ENCODE measurements at places on chromosomes 16 and 17.

DNA sequence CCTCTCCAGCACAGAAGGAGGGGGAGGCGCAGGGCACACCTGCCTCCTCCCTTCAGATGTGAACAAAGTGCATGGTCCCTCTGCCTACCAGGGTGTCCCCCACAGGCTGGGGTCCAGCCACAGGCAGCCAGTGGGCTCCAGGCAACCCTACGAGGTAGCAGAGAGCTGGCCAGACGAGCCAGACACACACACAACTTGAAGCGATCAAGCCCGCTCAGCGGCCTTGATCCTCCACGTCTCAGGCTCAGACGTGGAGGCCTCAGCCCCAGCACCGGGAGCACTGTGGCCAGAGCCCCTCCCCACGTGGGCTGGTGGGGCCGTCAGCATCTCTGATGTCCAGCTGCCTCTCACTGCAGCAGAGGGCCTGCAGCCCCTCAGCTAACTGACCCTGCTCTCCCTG is 8.5 kb downstream of the MCRIP1 start:
- H3K4me1 ChIP-seq = no peaks in the 10 kb centered on the region
- H3K4me3 ChIP-seq = no peak overlapping the region
- no peak overlapping the region for H3K27ac ChIP-seq
- no peak for DNase-seq

GRCh38 chr16:53840456-53840855 is 136.5 kb downstream of the FTO start:
- peaks cover 11% of the 10 kb centered on the region for H3K4me1 ChIP-seq
- no peak for DNase-seq
- no peak overlapping the region for H3K27ac ChIP-seq
- H3K27me3 ChIP-seq = no peaks in the 10 kb centered on the region
- H3K36me3 ChIP-seq = no peaks in the 10 kb centered on the region

DNA sequence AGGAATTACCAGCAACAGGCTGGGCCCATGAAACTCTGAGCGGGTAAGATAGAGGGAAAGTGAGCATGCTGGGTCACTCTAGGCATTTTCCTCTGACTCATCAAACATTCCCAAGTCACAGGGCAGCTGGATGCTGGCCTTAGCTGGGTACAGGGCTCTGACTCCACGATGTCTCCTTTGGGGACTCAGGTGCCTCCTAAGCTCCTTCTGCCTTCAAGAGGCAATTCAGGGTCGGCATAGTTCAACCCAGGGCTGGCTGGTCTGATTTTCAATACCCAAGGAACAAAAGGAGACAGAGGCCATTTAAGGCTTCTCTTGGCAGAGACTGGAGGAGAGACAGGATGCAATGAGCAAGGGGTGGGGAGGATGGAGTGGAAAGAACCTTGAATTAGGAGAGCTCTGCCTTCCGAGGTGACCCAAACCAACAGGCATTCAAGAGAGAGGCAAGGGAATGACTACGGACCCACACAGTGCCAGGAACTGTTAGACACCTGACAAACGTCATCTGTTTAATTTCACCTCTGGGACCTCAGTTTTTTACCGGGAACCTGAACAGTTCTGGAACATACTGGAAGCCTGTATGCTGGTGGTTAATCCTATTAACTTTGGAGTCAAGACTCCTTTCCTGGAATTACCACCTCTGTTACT is 910 bp downstream of the WBP2 start:
- peak overlapping the region; percentile 69 for H3K27ac ChIP-seq
- peaks cover 16% of the 10 kb centered on the region for H3K4me1 ChIP-seq
- H3K27me3 ChIP-seq = no peaks in the 10 kb centered on the region
- no peak for DNase-seq

- DNase-seq = no peak
- H3K27me3 ChIP-seq = no peaks in the 10 kb centered on the region
- H3K27ac ChIP-seq = peak overlapping the region; percentile 90
- no peaks in the 10 kb centered on the region for H3K36me3 ChIP-seq
- H3K4me1 ChIP-seq = peaks cover 73% of the 10 kb centered on the region
These were observed 31.2 kb downstream of the TOM1L2 start for GRCh38 chr17:17941015-17941414.

GRCh38 chr16:74923766-74924460 is 61.0 kb downstream of the WDR59 start:
- no peaks in the 10 kb centered on the region for H3K4me1 ChIP-seq
- H3K27ac ChIP-seq = no peak overlapping the region
- H3K36me3 ChIP-seq = peaks cover 58% of the 10 kb centered on the region
- H3K4me3 ChIP-seq = no peak overlapping the region
- DNase-seq = no peak
- H3K27me3 ChIP-seq = no peaks in the 10 kb centered on the region

DNA sequence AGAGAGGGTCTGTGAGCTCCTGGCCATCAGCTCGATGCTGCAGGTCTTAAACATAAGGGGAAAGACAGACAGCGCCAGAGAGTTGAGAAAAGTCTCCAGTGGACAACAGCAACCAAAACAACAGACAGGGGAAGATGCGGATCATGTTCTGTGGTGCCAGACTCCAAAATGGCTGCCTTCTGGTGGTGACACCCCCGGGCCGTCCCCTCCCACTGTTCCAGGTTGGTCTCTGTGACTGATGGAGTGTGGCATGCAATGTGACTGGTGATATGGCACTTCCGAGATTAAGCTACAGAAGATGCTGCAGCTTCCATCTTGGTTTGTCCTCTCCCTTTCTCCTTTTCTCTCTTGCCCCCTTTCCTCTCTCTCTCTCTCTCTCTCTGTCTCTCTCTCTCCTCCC is 40.4 kb upstream of the RBFOX3 start:
- no peaks in the 10 kb centered on the region for H3K4me1 ChIP-seq
- H3K36me3 ChIP-seq = no peaks in the 10 kb centered on the region
- H3K4me3 ChIP-seq = no peak overlapping the region
- DNase-seq = no peak
- peaks cover 44% of the 10 kb centered on the region for H3K27me3 ChIP-seq

GRCh38 chr16:50696575-50697420 is 3.4 kb downstream of the NOD2 start:
- no peaks in the 10 kb centered on the region for H3K27me3 ChIP-seq
- peaks cover 28% of the 10 kb centered on the region for H3K4me1 ChIP-seq
- no peaks in the 10 kb centered on the region for H3K36me3 ChIP-seq
- H3K4me3 ChIP-seq = no peak overlapping the region

Data from RWPE2 (cell line).